WTC11 (cell line): ENCODE measurements at places on chromosomes 11 and 22. TPM values are rescaled to one million over a fixed set of nuclear protein-coding genes. Genes with fewer than 3 reads are reported as not detected.

DNA sequence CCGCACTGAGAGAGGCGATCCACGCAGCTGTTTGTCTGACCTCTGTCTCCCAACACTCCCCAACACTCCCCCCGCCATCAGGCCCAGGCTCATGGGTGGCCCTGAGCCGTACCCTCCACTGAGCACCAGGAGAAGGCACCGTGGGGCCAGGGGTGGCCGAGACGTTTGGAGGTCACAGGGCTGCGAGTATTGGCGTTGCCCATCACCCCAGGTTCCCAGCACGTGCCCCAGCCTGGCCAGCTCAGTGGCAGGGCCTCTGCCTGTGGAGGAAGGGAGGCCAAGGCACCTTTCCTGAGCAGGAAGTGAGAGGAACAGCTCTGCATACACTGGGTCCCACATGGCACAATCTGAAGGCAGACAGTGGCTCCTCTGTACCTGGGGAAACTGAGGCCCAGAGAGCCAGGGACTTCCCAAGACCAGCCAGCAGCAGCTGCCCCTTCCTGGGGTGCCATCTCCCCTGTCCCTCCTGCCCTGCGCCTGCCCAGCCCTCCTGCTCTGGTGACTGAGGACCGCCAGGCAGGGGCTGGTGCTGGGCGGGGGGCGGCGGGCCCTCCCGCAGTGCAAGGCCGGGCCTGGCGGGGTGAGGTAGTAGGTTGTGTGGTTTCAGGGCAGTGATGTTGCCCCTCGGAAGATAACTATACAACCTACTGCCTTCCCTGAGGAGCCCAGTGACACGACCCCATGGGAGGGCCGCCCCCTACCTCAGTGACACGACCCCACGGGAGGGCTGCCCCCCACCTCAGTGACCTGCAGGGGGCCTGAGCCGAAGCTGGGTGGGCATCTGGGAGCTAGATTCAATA is 37.0 kb upstream of the PPARA start:
- no peaks in the 10 kb centered on the region for H3K36me3 ChIP-seq
- no peak for DNase-seq
- no peak overlapping the region for H3K4me3 ChIP-seq
- no peak overlapping the region for H3K27ac ChIP-seq

Gene TTLL1
- total RNA-seq = 5.5 to 9.6 TPM (median 8.4 TPM) in 3 replicates

DNA sequence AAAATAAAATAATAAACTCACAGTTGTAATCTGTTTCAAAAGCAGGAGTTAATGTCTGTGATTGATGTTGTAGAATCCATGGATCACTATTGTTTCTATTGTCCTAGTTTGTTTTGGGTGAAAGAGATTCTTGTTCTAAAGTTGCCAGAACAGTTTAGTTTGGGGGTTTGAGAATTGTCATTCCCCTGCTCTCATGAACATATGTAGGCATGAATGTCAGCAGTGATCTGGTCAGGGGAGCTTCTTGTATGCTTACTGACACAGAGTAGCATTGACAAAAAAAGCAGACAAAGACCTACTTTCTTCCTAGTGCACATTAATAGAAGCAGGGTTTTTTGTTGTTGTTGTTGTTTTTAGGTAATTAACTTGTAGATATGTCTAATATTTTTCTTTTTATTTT is 38.6 kb downstream of the ARHGAP1 start:
- no peak overlapping the region for H3K27ac ChIP-seq
- peaks cover 62% of the 10 kb centered on the region for H3K36me3 ChIP-seq
- no peaks in the 10 kb centered on the region for H3K4me1 ChIP-seq
- no peak for DNase-seq

DNA sequence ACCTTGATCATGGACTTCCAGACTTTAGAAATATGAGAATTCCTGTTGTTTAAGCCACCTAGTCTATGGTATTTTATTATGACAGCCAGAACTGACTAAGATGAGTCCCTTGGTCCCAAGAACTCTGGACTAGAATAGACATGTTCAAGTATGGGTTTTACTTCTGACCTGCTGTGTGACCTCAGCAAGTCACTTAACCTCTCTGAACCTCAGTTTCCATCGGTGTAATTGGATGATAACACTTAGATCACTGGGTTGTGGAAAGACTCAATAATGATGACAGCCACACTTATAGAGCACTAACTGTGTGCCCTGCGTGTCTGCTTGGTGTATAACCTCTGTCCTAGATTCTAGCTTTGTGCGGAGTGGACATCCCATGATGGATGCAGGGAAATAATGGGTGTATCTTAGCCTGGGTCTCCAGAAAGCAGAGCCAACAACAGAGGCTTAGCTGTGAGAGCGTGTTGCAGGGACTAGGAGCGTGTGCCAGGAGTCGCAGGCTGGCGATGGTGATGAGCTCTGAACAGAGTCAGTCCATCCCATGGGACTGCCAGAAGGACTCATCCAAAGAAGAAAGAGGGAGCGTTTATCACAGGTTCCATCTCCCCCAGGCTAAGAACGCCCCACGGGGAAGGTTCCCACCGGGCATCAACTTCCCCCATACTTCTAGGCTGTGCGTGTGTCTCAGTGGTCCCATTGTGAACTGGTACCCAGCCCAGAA is 93.2 kb upstream of the TP53I11 start:
- peaks cover 10% of the 10 kb centered on the region for H3K4me1 ChIP-seq
- H3K27me3 ChIP-seq = no peaks in the 10 kb centered on the region; the same call in 1 of the 2 replicates
- no peak overlapping the region for H3K27ac ChIP-seq
- peaks cover 6% of the 10 kb centered on the region; the same call in 1 of the 2 replicates for H3K36me3 ChIP-seq
- DNase-seq = no peak

- no peaks in the 10 kb centered on the region for H3K27me3 ChIP-seq
- no peak for DNase-seq
- no peaks in the 10 kb centered on the region for H3K4me1 ChIP-seq
- no peak overlapping the region for H3K27ac ChIP-seq
Observed at GRCh38 chr11:1151366-1152315, 6.1 kb upstream of the MUC5AC start.

- no peak overlapping the region for H3K27ac ChIP-seq
- H3K36me3 ChIP-seq = no peaks in the 10 kb centered on the region
- H3K27me3 ChIP-seq = peaks cover 29% of the 10 kb centered on the region
- no peak for DNase-seq
Observed at GRCh38 chr11:15940462-15941205, 415.7 kb downstream of the SOX6 start.

- no peak overlapping the region for H3K4me3 ChIP-seq
- no peaks in the 10 kb centered on the region for H3K36me3 ChIP-seq
- H3K27ac ChIP-seq = peak overlapping the region; percentile 32; the same call in 1 of the 2 replicates
Observed at GRCh38 chr22:46905415-46905814, 143.0 kb downstream of the TBC1D22A start.

GRCh38 chr11:61066645-61067044 is 35.6 kb upstream of the CD5 start:
- 0 out of 2 replicates have a peak, but pooled peaks cover 3% of the 10 kb centered on the region for H3K4me1 ChIP-seq
- no peaks in the 10 kb centered on the region; the same call in 1 of the 2 replicates for H3K27me3 ChIP-seq
- DNase-seq = no peak
- no peak overlapping the region for H3K4me3 ChIP-seq

- H3K4me3 ChIP-seq = peak overlapping the region; percentile 97
- no peak overlapping the region for H3K27ac ChIP-seq
- peaks cover 6% of the 10 kb centered on the region; the same call in 1 of the 2 replicates for H3K27me3 ChIP-seq
Observed at GRCh38 chr11:83194281-83195142, 1.0 kb downstream of the ANKRD42 start.

Gene RCOR2
- 77.4 to 98.3 TPM (median 92.0 TPM) in 3 replicates for total RNA-seq

- DNase-seq = peak; percentile 53
- H3K27ac ChIP-seq = no peak overlapping the region
- H3K4me1 ChIP-seq = peaks cover 61% of the 10 kb centered on the region
- peak overlapping the region; percentile 67 for H3K4me3 ChIP-seq
- peaks cover 97% of the 10 kb centered on the region for H3K27me3 ChIP-seq
Observed at GRCh38 chr11:14973621-14974514, 1.7 kb upstream of the CALCA start.

- H3K4me1 ChIP-seq = no peaks in the 10 kb centered on the region
- no peak for DNase-seq
- H3K27me3 ChIP-seq = no peaks in the 10 kb centered on the region; the same call in 1 of the 2 replicates
- H3K4me3 ChIP-seq = no peak overlapping the region
Observed at GRCh38 chr11:34162856-34163255, 57.4 kb downstream of the NAT10 start.

Gene SEC14L2
- total RNA-seq = 2.4 to 3.9 TPM (median 3.9 TPM) in 3 replicates

GRCh38 chr11:73415854-73416615 is 39.8 kb downstream of the RELT start:
- no peak for DNase-seq
- H3K4me1 ChIP-seq = no peaks in the 10 kb centered on the region
- H3K27me3 ChIP-seq = no peaks in the 10 kb centered on the region
- peaks cover 9% of the 10 kb centered on the region for H3K36me3 ChIP-seq
- no peak overlapping the region for H3K27ac ChIP-seq
